Stimulated activated CD4-positive, alpha-beta T cell treated with anti-CD3 and anti-CD28 coated beads, Interleukin-4, amount 100 ng/mL, for 4 hours (primary cell): ENCODE measurements at places on chromosomes 13 and 19.

GRCh38 chr13:30502237-30502636 lies 36.5 kb upstream of the HMGB1 start:
- DNase-seq: no peak

- no peak for DNase-seq
Measured at GRCh38 chr19:50020481-50020880, 4.7 kb downstream of the VRK3 start.

DNA sequence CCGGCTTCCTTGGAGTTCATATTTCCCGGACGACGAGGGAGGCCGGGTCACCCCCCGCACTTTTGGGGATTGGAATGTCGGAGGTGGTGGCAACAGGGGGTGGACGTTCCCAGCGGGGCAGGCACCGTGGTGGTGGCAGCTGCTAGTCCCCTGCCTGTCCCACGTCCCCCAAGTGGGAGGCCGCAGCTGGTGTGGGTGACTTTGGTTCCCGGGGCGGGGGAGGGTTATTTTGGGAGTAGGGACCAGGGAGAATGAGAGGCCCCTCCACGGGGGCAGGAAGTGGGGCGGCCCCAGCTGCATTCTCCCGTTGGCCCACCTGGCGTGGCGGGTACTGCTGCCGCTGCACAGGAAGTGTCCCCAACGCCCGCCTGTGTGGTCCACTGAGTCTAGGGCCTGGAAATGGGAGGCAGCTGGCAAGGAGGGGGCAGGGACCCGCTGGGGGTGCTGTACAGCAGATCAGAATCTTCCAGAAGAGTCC lies 11.1 kb upstream of the PLIN3 start:
- DNase-seq: no peak

DNA sequence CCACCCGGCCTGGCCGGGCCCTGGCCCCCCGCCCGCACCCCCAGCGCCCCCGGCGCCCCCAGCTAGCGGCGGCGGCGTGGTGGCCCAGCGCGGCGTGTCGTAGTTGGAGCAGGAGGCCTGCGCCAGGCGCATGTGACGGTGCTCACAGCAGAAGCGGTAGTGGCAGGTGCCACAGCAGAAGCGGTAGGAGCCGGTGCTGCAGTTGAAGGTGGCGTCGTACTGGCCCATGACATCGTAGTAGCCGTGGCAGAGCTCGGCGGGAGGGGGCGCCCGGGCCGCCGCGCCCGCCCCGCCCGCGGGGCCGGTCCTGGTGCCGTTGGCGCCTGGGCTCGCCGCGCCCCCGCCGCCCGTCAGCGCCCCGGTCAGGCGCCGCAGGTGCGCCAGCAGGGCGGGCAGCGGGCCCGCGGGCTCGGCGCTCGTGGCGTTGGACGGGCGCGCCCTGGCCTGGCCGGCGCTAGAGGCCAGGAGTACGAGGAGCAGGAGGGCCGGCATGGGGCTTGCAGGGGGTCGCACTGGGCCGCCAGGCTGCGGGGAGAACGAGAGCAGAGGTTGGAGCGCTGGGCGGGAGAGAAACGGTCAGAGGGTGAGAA lies 633 bp downstream of the SHISA7 start:
- no peak for DNase-seq

- DNase-seq: no peak
Measured at GRCh38 chr19:4922530-4923275, 13.4 kb downstream of the UHRF1 start.

DNA sequence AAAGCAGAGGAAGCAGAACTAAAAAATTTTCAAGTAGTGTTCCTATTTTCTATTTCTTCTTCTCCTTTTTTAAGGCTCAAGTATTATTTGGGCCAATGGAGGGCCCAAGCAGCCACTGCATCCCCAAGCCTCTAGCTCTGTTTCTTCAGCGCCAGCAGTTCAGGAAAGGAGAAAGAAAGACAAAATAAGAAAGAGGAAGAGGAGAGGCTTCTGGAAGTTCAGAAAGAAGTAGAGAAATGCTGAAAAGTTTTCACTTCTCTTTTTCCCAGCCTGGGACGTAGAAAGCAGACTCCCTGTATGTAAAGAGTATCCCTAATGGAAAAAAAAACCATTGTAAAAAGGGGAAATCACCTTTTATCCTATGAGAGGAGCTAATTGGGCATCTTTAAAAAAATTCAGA lies 165.5 kb upstream of the KLF12 start:
- DNase-seq: no peak

GRCh38 chr13:21710163-21710562 lies 39.3 kb downstream of the FGF9 start:
- DNase-seq: no peak

DNA sequence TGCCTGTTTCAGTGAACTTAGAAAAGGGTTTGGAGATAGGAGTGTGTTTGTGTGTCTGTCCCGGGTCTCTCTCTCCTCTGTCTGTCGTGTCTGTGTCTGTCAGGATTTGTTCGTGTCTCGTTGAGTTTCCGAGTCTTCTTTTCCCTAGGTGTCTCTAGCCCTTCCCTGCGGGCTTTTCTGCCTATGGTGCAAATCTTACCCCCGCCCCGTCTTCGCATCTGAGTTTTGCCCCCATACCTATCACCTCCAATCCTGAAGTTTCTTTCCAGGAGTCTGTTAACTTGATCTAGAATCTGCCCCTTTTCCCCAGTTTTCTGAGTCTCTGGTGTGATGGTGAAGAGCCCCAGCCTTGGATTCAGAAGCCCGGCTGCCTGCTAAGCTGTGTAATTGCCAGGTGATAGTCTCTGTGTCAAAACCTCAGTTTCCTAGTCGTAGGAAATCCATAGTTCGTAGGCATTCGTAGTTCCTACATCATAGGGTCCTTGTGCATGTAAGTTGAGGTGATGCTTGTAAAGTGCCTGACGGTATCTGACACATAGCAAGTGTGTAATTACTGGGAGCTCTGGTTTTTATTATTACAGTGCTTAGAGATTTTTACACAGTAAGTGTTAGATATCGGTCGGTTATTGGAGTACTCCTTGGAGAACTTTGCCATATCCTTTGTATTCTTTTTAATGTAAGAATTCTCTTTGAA lies 782 bp downstream of the EPN1 start:
- no peak for DNase-seq

GRCh38 chr19:39405958-39406655 lies 540 bp upstream of the ZFP36 start:
- peak; percentile 83 for DNase-seq

DNA sequence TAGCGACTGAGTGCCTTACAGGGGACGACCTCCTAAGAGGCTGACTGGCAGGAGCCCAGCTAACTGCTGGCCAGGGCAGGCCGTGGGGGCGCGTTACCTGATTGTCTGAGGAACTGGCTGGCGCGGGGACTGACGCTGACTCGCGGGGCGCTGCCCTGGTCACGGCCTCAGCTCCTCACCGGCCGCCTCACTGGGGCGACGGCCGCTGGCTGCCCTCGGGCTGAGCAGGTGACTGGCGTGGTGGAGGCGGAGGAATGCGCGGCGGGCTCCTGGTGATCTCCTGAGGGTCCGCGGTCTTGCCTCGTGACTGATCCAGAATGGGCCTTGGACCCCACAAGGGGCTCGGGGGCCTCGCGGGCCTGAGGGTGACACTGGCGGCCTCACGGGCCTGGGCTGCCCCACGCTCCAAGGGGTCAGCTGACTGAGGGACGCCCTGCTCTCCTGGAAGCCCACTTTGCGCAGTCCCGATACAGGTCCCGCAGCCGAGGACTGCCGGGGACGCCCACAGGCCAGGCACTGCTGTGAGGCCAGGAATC lies 39.3 kb downstream of the SIGLEC7 start:
- DNase-seq: no peak

DNA sequence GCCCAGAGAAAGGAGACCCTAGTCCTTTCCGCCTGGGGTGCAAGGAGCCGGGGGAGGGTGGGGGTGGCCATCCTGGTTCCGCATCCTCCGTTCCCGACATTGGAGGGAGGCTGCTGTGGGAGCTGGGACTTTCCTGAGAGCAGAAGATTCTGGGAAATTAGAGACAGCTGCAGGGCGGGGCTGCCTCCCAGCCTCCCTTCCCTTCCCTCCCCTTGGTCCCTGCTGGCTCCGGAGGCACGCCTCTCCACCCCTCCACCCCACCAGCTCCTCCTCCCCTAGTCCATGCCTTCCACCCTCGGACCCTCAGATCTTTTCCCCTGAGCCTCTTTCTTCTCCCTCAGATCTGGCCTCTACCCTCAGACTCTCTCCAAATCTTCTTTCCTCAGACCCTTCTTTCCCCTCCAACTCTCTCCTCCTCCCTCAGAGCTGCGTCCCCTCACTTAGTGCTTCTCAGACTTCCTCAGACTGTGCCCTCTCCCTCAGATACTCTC lies 3.1 kb upstream of the BCL3 start:
- no peak for DNase-seq

DNA sequence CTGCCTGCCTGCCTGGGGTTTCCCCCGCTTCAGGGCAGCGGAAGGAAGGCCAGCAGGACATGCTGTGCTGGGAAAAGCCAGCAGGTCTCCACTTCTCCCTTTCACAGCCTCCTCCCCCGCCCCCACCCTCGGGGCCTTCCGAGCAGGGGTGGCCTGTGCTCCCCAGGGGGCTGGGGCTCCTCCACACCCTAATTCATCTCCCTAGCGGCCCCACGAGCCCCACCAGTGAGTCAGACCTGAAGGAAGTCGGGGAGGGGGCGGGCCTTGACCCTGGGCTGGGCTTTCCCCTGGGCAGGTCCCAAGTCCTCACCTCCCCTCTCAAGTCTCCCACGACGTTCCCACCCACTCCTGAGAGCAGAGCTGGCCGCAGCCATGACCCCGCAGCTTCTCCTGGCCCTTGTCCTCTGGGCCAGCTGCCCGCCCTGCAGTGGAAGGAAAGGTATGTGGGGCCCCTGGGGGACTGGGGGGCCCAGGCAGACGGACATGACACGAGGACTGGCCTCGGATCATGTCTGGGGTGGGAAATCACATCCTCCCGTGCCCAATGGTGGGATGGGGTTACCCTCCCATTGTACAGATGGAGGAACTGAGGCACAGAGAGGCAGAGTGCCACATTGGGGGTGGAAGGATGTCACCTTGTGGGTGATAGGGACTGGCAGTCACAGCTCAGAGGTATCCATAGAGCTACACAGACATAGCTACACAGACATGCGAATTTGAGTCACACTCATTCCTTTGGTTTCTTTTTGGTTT lies at the start of gene EBI3:
Gene EBI3, plus strand, starts transcription at position 345 of the 753 bp plus-strand sequence. Its CDS starts 28 bp downstream, at position 373.
- peak; percentile 23 for DNase-seq

- no peak for DNase-seq
Measured at GRCh38 chr13:32669030-32669646, 82.9 kb downstream of the PDS5B start.
